Right hindlimb (tissue), 1 donor: ENCODE measurements at places on chromosomes 2 and 18.
A peak's percentile ranks its signal among the peaks of the same experiment; 100 is the strongest.

- DNase-seq, result peak; percentile 56
These were observed 8.2 kb downstream of the ZFP36L2 start for GRCh38 chr2:43218155-43218701.

DNA sequence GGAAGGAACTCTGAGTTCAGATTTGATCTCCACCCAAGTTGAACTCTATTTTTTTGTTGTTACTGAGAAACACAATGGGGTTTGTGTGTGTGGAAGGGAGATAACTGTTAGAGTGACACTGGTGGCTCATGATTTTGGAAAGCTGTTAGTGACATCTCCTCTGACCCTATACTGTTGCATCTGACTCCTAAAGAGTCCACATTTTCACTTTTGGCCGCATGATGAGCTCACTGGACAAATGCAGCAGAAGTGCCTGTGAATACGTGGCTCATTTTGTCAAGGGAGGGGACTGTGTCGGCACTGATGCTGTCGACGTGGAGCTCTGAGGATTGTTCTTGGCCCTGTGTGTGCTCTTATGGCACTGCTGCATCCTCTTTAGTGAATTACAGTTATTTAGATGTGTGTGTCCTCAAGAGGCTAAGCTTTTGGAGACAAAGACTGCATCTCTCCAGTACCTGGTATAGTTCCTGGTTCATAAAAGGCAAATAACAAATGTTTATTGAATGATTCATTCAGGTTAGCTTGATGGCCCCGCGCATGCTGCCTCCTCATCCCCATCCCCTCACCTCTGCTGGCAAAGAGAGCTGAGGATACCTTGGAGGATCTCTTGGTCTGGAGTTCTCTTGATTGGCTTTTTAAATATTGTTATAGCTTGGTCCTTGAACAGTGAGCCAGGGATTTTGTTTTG is 135.4 kb downstream of the PHLPP1 start:
- DNase-seq, result no peak

GRCh38 chr2:195596840-195597239 is 60.2 kb upstream of the SLC39A10 start:
- no peak for DNase-seq

DNA sequence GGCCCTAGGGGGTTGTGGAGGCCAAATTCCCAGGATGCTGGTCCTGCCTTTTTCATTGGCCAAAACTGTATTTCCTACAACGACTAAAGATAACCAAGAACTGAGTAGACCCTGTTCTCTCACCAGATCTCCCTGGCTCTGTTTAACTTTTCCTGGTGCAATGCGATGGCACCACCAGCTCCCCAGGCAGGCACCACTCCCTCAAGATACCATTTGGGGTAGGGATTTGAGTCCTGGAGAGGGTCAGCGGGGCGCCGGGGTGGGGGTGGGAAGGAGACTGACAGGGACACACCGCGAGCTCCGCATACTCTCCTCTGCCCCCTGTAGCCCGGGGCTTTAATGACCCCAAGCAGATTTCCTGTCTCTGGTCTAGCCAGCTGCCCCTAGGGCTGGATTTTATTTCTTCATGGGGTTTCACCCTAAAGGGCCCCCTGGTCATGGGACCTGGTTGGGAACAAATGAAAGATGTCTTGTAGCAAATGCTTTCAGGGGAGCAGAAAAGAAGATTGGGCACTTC is 7.3 kb downstream of the SIX2 start:
- no peak for DNase-seq

GRCh38 chr2:36006444-36006843 is 349.1 kb upstream of the CRIM1 start:
- DNase-seq, result no peak

DNA sequence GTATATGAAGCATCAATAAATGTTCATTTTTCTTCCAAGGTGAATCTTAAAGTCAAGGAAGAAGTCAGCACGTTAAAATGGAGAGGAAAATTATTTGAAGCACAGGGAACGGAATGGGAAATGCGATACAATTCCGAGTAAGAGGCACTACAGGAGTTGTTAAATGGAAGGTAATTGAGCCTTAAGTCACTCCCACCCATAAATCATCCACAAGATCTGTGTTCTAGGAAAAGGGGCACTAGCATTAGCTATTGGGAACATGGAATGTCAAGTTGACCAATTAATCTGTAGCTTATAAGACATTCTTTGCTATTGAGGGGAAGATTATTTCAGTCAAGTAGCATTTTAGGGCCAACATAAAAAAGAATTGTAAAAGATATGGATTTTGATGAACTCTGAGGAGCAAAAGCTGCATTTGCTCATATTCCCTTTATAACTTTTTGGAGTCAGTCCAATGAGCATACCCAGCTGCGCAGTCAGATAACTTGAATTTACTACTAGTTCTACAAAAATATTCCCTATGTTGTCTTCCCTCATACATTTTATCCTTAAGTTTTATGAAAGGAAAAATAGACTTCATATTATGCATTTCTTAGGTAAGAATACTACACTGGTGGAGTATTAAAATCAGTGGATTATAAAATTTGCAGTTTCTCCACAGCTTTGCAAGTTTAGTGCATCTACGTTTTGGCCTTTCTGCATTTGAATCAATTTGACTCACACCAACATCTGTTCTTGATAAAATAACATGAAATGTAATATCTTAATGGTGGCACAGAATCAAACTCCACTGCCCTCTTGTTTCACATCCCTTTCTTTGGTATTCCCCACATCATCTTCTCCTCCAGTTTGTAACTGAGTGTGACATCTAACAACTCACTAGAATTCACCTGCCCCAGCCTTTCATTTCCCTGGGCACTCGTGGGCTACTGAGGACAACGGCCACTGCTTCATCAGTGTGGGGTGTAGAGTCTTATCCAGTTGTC is 95.6 kb downstream of the SP3 start:
- no peak for DNase-seq

- no peak for DNase-seq
These were observed 311.3 kb downstream of the CELF4 start for GRCh38 chr18:37254236-37254754.

DNA sequence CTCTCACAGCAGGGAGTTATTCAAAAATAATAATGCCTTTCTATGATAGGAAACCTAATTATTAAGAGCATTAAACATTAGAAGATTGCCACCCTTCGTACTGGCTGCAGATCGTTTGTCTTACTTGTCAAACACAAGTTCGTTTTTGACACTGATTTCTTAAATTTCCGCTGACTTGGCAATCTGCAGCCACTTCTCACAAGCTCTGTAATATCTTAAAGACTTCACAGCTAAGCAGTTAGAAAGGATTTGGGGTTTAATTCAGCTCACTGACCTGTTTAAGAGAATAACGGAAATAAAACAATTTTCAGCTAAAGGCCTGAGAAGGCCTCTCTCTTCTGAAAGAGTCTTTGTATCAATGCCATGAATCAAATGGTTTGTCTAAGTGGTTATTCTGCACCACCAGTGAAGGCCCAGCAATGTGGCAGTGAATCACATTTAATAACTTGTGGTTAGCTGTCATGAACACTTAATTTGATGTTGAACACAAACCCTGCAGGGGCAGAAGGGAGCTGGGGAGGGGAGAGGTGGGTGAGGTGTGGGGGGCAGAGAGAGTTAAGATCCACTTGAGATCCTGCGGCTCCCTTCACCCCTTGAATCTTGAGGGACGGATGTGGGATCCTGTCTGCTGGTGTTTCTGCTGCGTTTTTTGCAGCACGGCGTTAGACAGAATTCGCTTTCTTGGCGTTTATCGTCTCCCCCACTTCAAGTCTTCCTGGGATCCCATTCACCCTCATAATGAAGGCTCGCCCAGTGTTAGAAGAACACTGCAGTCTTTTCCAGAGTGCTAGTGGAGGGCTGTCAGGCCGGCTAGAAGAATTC is 145.4 kb upstream of the SATB2 start:
- no peak for DNase-seq

DNA sequence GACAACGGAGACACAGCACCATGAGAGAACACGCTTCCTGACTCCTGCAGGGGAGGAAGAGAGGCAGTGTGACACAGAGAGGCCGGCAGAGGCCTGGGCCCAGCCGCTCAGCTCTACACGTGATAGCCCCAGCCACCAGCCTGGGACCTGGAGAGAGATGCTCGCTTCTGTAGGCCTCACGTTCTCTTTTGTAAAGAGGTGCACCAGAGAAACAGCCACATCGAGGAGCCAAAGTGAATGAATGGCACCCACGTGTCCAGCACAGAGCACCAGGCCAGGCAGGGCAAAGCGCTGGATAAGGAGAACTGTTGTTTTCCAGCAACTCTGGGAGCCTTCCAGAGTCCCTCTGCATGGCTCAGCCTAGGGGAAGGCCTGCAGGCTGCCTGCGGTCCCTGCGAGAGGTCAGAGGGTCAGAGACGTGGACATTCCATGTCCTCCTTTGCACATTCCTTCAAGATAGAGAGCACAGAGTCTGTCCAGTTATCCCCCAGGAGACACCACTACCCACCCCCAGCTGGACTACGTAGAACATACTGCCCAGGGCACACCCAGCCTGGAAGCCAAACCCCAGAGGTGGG is 14.2 kb downstream of the LIMS2 start:
- no peak for DNase-seq

GRCh38 chr2:99183025-99183424 is 2.0 kb downstream of the MRPL30 start:
- DNase-seq, result no peak

DNA sequence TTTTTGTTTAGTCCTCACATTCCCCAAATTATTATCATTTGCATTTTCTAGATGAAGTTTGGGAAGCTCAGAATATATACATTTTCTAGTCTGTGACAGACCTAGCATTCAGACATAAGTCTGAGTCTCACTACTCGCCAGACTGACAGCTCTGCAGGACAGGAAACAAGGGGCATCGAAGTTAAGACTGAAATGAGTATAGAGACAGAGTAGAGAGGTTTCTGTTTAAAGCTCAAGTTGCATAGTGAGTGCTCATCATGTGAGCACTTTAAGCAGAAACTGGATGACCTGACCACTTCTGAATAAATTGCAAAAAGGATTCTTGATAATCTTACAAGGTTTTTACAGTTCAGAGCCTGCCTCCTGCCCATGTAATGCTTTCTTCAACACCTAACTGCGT is 1.1 kb downstream of the HADHB start:
- DNase-seq, result no peak

DNA sequence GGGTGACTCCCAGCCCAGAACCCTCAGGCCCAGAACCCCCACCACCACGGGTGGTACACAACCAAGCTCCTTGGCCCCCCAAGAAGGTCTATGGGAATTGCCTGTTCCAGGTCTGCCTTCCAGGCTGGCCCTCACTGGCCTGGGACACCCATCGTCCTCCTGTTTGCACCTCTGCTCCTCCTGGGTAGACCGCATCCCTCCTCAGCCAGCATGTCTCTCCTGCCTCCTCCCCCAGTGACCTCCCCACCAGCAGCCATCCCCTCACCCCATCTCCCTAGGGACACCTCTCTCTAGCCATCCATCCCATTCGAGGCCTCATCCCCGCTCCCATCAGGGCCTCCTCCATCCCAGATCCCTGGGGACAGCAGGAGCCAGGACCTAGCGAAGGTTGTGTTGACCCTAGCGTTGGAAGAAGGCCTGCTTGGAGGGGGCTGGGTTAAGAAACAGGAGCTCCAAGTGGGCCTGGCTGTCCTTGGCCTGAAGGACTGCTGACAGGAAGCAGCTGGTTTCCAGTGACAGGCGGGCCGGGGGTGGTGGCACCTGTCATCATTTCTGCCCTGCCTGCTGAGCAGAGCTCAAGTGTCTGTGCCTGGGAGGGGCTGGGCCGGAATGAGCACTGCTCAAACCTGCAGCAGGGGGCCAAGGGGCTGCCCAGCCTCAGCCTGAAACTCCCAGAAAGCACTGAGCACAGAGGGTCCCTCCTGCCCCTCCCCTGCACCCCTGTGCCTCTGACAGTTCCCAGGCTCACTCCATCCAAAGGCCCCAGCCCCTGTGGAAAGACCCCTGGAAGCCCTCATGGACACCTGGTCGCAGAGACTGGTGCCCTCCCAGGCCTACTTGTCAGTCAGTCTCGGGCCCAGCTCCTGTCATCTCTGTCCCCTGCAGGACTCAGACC is 96.0 kb upstream of the OTOS start:
- DNase-seq, result peak; percentile 84

DNA sequence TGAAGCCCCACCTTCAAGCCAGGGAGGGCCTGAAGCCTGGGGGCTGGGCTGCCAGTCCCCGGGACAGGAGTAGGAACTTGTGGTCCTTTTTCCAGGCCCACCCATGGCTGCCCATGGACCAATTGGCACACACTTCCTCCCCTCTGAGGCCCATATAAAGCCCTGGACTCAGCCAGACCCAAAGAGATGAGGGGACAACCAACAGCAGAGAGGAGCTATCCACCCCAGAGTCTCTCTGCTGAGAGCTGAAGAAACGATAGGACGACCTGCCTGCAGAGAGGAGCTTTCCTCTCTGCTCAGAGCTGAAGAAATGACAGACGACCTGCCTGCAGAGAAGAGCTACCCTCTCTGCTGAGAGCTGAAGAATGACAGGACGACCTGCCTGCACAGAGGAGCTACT is 43.8 kb upstream of the PEX13 start:
- DNase-seq, result no peak

GRCh38 chr2:205441524-205441923 is 240.8 kb upstream of the NRP2 start:
- DNase-seq, result no peak

- no peak for DNase-seq
These were observed 226.0 kb upstream of the CTAGE1 start for GRCh38 chr18:22643731-22644130.
